Suprapubic skin (tissue), 4 donors: ENCODE measurements at places on chromosomes 2 and 18. TPM values are rescaled to one million over a fixed set of nuclear protein-coding genes. Genes with fewer than 3 reads are reported as not detected.

- no peaks in the 10 kb centered on the region for H3K4me1 ChIP-seq
- no peaks in the 10 kb centered on the region for H3K27me3 ChIP-seq
- DNase-seq: no peak
- H3K4me3 ChIP-seq: no peak overlapping the region
- no peaks in the 10 kb centered on the region for H3K36me3 ChIP-seq
Observed at GRCh38 chr2:50624506-50624905, 407.4 kb downstream of the NRXN1 start.

DNA sequence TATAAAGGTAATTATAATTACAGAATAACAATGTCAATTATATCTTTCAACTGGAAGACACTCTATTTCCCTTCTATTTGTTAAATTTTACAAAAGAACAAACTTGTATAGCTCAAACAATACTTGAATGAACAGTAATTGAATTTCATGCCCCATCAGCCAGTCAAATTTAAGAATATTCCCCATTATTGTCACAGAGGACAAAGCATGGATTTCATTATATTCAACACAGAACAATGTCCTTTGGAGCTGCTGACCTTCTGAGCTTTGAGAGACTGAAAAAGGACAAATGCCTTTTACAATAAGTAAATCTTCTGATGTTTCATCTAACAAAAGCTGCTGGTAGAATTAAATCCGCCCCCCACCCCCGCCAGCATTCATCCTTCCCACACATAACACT, 187.5 kb upstream of the MC4R start:
- no peaks in the 10 kb centered on the region for H3K27me3 ChIP-seq
- H3K4me1 ChIP-seq: no peaks in the 10 kb centered on the region
- no peak overlapping the region for H3K27ac ChIP-seq

- H3K27ac ChIP-seq: no peak overlapping the region
- no peaks in the 10 kb centered on the region for H3K27me3 ChIP-seq
- H3K4me1 ChIP-seq: no peaks in the 10 kb centered on the region
Observed at GRCh38 chr2:191917967-191918651, 71.2 kb upstream of the CAVIN2 start.

- no peaks in the 10 kb centered on the region for H3K27me3 ChIP-seq
Observed at GRCh38 chr2:221649051-221649775, 77.1 kb upstream of the EPHA4 start.

Gene FNDC4
- 4.7 TPM for total RNA-seq

GRCh38 chr18:12656605-12656937, 1.3 kb downstream of the SPIRE1 start:
- peak overlapping the region; percentile 96 for H3K27ac ChIP-seq
- DNase-seq: no peak
- H3K4me1 ChIP-seq: peaks cover 42% of the 10 kb centered on the region
- peak overlapping the region; percentile 81 for H3K4me3 ChIP-seq
- no peaks in the 10 kb centered on the region for H3K27me3 ChIP-seq

- DNase-seq: no peak
- no peak overlapping the region for H3K27ac ChIP-seq
Observed at GRCh38 chr18:79422022-79422782, 26.5 kb downstream of the NFATC1 start.
